Smooth muscle cell of the brain vasculature (primary cell): ENCODE measurements at places on chromosomes 2 and 18.

DNA sequence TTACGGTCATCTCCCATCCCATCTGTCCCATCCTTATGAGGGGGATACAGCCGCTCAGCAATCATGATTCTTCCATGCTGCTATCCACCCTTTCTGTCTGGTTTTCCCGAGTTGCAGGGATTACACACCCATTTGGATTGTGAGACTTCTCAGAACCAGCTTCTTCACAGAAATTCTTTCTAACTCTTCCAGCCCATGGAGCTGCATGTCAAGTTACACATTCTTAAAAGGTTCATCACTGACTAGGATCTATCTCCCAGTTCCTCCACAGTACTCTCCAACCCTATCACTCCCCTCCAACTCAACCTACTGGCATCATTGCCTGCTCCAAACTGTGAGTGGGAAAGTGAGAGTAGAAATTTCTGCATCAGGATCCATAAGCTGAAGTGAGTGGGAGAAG, 558.2 kb upstream of the TNP1 start:
- no peak for DNase-seq

- no peak for DNase-seq
These were observed 571.3 kb upstream of the CNTNAP5 start for GRCh38 chr2:123453772-123454171.

DNA sequence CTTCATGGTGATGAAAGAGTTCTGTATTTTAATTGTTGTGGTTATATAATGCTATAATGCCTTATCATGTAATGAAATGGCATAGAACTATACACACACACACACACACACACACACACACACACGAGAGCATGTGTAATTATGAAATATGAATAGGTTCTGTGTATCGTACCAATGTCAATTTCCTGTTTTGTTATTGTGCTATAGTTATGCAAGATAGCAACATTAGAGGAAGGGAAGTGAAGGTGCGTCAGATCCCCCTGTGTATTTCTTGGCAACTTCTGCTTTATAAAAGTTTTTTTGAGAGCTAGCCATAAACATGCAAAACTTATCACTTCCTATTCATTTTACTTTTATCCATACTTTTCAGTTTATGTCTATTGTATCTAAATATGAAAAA, 60.7 kb upstream of the ARHGAP15 start:
- DNase-seq: no peak

- DNase-seq: no peak
These were observed 180.8 kb upstream of the MGAT5 start for GRCh38 chr2:134073023-134073422.

- no peak for DNase-seq
These were observed 58.3 kb upstream of the NCOA1 start for GRCh38 chr2:24432735-24433134.

DNA sequence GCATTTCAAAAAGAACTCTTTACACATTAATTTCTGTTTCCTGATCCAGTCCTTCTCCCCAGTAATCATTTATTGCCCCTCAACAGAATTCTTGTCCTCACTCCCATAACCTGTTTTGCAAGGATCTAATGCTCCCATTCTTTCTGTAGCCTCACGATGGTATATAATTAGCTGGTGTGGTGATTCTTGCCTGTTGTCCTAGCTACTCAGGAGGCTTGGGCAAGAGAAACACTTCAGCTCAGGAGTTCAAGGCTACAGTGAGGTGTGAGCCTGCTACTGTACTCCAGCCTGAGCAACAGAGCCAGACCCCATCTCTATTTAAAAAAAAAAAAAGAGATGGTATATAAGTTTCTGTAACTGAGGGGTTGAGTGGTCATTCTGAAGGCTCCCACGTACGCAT, 7.7 kb upstream of the TRAPPC8 start:
- no peak for DNase-seq

GRCh38 chr18:35344736-35345459, 678 bp upstream of the ZNF24 start:
- no peak for DNase-seq

GRCh38 chr18:2716394-2717326, 61.1 kb downstream of the SMCHD1 start:
- DNase-seq: no peak

GRCh38 chr2:1150724-1151511, 200.3 kb downstream of the SNTG2 start:
- no peak for DNase-seq

DNA sequence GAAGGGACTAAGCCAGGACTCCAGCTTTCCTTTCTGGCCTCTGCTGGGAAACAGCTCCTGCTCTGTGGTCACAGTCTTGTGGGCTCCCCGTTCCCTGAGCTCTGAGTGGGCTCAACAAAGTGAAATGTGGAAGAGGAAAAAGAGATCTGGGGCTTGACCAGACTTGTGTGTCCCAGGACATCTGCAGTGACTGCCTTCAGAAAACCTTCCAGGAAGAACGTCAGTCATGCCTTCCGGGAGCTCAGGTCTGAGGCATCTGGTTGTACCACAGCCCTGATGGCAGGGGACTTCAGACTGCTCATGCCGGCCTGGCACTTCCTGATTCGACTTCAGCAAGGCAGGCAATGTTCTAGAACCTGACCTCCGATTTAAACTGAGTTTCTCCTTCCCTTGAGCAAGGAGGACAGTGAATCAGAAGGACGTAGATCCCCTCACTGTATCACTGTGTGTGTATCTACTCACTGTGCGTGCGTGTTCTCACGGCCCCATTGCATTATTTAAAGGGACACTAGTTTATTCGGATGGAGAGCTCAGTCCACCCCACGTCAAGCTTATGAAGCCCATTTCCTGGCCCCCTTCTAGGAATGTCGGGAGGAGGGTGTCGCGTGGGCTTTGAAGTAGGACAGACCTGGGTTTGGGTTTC, 548 bp upstream of the FBLN7 start:
- DNase-seq: no peak

DNA sequence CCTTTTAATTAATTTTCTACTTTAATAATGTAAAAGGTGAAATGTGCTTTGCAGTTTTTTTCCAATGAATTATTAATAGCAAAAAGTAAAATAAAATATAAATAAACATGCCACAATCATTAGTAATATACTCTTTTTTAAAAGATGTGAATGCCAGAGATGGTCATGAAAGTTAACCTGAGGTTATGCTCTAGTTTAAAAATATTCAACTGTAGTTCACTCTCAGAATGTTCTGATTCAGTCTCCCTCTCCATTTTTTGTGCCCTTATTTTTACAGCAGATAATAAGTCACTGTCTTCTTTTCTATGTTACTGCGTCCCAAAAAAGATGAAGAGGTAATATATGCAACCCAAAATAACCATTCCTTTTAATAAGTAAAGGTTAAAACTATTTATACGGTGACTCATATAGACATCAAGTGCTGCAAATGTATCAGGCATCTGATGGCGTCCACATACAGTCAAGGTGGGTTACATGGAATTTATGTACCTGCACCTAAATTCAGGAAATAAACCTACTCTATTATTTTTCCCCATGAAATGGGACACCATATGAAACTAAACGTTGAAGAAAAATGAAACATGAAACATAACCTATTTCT, 153.6 kb upstream of the ZNF804A start:
- no peak for DNase-seq

DNA sequence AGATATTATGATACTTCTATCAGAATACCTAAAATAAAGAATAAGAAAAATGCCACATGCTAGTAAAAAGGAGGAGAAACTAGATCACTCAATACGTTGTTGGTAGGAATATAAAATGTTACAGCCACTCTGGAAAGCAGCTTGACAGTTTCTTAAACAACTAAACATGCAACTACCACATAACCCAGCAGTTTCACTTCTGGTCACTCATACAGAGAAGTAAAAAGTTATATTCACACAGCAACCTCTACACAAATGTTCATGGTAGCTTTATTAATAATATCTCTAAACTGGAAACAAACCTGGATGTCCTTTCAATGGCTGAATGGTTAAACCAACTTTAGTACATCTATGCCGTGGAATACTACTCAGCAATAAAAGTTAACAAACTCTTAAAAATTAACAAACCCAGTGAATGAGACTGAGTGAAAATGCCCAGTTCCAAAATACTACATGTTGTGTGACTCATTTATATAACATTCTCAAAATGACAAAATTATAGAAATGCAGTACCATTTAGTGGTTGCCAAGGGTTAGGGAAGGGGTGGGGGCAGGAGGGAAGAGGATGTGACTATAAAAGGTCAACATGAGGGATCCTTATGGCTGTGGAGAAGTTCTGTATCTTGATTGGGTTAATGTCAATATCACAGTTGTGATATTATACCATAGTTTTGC, 124.1 kb downstream of the MMADHC start:
- no peak for DNase-seq

GRCh38 chr2:41947701-41948396, 100.0 kb upstream of the PKDCC start:
- DNase-seq: no peak

DNA sequence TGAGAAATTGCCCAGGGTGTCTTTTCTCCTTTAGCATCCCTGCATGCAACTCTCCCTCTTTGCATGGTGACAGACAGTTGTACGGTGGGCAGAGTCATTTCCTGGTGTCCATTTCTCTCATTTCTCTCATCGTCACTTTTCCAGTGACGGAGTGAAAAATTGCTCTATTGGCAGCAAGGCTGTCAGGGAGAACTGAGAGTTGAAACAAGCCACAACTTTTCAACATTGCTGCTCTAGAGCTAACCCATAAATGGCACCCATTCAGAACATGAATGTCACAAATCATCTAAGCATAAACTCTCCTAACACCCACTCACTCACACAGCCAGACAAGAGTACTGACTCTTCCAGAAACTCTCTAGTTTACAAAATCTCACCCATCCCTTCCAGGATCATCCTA, 55.7 kb downstream of the ZC3H8 start:
- no peak for DNase-seq

- DNase-seq: no peak
These were observed 35.4 kb upstream of the WIPF1 start for GRCh38 chr2:174632841-174633622.

GRCh38 chr2:95274291-95275150, at the start of gene PROM2:
Gene PROM2, plus strand, starts transcription at chr2:95274449. Its CDS starts 137 bp downstream, at chr2:95274586.
- DNase-seq: no peak

GRCh38 chr18:31280502-31280901, 37.5 kb upstream of the DSG1 start:
- DNase-seq: no peak

DNA sequence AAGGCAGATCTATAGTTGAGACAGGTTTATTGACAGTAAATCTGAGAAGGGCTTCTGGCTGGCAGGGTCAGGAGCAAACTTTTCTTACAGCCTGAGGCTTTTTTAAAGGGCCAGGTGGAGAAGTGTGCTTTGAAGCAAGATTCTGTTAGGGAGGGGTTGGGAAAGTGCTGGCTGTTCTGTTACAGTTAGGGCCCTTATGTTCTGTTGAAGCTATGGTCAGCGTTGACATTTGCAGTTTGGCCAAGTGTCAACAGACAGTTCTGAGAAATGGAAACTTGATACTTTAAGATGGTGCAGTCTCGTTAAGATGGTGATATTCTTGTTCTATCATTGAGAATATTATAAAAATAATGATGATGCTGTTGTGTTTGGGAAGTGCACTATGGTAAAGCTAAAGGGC, 154.2 kb downstream of the RDH14 start:
- DNase-seq: no peak

GRCh38 chr2:118349365-118349764, 261.1 kb downstream of the INSIG2 start:
- no peak for DNase-seq

DNA sequence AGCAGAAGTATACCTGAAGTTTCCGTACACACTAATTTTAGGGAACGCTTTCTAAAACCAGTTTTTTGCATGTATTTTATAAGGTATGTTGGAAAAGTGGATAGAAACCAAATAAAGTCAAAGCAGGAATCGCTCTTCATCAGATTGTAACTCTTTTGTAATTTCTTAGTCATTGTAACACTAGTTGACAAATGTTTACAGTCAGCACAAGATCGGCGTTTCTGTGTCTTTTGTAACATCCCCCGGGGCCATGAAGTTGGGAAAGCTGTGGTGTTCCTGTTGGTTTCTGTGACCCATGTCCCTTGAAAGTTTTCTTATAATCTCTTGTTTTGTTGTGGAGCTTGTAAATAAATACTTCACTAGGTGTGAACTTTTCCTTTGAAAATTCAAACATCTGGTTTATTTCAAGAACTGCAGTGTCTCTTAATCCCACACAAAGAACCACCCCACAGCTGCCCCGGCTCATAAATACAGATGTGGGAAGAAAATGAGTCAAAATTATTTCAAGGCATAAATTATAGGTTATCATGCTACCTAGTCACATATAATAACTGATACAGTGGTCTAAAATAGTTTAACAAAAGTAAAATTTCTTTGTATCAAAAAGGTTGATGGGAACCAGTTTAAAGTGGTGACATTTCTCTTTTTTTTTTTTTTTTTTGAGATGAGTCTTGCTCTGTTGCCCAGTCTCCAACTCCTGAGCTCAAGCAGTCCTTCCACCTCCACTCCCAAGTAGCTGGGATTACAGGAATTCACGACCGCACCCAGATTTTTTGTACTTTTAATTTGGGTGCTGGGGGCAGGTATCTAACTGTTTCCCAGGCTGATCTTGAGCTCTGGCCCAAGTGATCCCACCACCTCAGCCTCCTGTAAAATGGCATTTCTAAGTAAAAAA, 751 bp upstream of the NMI start:
- peak; percentile 20 for DNase-seq

GRCh38 chr2:28452534-28453081, 43.3 kb upstream of the PLB1 start:
- no peak for DNase-seq

DNA sequence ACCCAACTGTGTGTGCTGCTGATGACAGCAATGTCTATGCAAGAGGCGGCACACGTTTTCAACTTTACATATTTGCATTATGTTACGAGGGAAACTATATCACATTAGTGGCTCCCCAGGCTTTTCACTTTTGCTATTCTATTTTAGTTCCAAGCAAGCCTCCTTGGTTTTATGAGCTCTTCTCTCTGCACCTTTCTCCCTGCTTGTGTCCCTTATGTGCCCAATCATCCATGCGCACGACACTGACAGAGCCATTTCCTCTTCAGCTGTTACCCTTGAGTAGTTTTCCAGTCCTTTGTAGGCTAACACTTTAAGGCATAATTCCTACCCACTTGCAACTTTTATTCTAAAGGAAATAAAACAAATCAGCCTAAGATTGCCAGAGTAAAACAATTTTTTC, 154.3 kb downstream of the TCF4 start:
- no peak for DNase-seq

GRCh38 chr2:95238131-95238530, 30.8 kb downstream of the ZNF892 start:
- no peak for DNase-seq

GRCh38 chr18:54805571-54806334, 22.5 kb upstream of the RAB27B start:
- no peak for DNase-seq

GRCh38 chr2:216149741-216150140, 40.6 kb downstream of the XRCC5 start:
- DNase-seq: no peak

GRCh38 chr2:38030635-38031355, 45.2 kb downstream of the CYP1B1 start:
- peak; percentile 67 for DNase-seq

GRCh38 chr2:240593703-240594451, 7.3 kb downstream of the CAPN10 start:
- no peak for DNase-seq

- DNase-seq: no peak
These were observed 1.1 kb upstream of the SP9 start for GRCh38 chr2:174333372-174334277.

- no peak for DNase-seq
These were observed 282.6 kb downstream of the STK39 start for GRCh38 chr2:167964650-167965413.
